ENCODE measurements at places on chromosomes 5 and 9.

DNA sequence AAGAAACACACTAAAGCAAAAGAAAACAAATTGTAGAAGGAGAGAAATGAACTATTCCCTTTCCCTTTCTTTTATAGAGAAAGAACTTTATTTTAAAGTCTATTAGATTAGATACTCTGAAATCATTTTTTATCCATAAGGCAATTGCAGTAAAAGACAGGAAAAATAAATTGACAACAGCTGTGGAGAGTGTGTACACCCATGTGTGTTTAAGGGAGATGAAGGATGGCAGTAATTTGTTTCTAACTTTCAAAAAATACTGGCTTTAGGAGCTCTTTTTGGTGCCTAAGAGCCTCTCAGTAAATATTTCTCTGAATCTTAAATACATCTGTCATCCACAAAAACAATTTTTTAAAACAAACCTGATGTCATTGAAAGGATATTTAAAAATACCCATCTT lies 18.3 kb upstream of the ARL14EPL start:
- no peak for DNase-seq

- DNase-seq: no peak
Measured at GRCh38 chr5:2602451-2603271, 148.8 kb downstream of the IRX2 start.

DNA sequence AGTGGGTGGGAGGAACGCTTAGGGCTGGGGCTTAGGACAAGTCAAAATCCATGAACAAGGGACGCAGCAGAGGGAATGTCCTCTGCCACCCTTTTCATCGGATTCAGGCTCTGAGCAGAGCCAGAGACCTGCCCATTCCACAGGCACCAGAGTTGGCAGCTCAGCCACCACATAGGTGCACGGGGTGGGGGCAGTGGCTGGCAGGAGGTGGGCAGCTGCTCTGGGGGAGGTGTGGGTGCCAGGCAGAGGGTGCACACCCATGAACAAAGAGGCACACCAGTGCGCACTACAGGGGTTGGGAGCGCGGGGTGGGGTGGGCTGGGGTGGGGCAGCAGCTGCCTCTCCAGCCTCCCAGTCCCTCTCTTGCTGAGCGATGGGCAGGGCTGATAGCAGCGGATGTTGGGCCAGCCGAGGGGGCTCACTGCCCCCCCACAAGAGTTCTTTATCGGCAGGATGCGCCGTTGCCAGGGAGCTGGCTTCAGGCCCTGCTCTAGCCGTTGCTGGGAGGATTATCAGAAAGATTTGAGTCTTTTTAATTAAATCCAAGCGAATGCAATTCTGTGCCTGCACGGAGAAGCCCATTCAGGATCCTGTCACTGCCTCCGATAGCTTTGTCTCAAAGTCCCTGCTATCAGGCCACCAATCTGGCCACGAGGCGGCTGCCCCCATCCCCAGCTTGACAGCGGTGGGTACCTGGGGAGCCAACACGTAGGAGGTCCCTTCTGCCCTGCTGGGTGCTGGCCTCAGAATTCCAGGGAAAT lies 64.3 kb upstream of the LMX1B start:
- no peak for DNase-seq

GRCh38 chr5:6287176-6287575 lies 91.2 kb downstream of the MED10 start:
- DNase-seq: no peak

GRCh38 chr9:110152704-110153374 lies 55.1 kb downstream of the C9orf152 start:
- no peak for DNase-seq

GRCh38 chr9:35920051-35920620 lies 10.8 kb downstream of the SPAAR start:
- DNase-seq: no peak

GRCh38 chr5:9774472-9775079 lies 144.4 kb upstream of the TAS2R1 start:
- no peak for DNase-seq

GRCh38 chr9:4603830-4604229 lies 58.3 kb upstream of the PLPP6 start:
- DNase-seq: no peak

DNA sequence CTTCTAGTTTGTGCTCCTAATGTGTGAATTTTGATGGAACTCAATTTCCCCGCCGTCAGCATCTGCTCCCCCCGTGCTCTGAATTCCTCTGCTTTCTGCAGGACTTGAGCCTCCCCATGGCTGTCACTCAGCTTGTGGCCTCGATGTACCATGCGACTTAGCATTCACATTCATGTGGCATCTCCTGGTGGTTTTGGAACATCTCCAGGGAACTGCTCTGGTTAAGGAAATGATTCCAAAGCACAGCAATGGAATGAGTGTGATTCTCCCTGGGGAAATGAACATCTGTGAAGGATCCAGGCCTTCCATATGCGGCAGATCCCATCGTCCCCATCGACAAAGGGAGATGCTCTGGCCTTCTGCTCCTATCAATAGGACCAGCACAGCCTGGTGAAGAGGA lies 119.0 kb downstream of the ENTREP1 start:
- DNase-seq: no peak

- no peak for DNase-seq
Measured at GRCh38 chr9:134049236-134049635, 18.6 kb downstream of the BRD3 start.

DNA sequence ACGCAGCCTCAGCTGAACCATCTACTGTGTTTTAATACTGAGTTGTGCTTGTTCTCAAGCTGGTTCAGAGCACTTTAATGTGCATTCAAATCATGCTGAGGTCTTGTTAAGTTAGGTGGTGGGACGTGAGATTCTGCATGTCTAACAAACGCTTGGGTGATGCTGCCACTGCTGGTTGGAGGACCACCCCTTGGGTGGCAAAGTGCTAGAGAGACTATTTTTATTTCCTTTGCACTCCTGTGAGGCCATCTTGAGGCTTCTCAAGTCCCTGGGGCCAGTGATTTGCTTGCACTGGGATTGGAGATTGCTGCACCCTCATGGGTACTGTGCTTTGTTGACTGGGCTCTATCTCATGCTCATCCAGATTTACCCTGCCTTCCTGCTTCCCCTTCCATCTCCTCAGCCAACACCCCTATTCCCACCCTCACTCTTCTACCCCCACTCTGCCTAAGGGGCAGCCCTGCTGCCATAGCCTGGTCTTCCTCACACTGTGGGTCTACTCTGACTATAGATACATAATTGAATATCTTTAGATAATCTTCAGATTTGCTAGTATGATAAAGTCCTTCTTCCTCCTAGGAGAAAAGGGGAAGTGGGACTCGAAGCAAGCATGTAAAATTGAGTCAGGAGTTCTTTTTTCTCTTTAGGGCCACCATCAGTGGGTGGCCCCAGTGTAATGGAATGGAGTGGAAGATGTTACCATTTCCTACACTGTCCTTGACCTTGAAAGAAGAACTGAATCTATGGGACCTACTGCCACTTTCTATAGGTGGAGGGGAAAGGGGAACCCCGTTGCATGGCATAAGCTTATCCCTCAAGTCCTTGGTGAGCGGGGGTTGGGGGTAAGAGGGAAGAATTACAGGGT lies 45.1 kb upstream of the SUB1 start:
- no peak for DNase-seq

- no peak for DNase-seq
Measured at GRCh38 chr5:74446725-74447241, 193.7 kb downstream of the ENC1 start.

- no peak for DNase-seq
Measured at GRCh38 chr5:124634228-124634739, 112.2 kb downstream of the ZNF608 start.

DNA sequence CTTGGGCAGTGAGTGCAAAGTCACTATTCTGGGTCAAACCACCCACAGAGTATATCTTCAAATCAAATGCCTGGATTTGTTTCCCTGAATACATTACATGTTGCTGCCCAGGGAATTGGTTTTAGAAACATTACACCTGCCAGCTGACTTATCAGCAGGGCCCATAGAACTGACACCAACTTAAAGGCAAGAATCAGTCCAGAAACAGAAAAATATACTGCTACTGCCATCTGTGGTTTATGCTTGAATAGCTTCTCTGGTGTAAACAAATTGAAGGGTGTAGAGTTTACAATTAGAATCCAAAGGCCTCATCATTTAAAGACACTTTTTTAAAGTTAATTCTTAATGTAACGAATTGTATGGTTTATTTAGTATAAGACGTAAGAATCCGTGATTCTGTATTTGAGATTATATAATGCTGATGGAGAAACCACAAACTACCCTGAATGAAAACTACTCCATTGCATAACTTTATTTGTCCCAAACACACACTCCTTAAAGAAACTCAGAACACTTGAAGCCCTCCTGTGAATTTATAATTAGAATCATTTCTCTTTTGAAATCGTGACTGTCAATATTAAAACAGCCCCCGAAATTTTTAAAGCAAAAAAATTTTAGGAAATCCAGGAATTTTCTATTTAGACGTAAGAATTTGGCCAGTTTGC lies 6.2 kb downstream of the NR6A1 start:
- DNase-seq: no peak

DNA sequence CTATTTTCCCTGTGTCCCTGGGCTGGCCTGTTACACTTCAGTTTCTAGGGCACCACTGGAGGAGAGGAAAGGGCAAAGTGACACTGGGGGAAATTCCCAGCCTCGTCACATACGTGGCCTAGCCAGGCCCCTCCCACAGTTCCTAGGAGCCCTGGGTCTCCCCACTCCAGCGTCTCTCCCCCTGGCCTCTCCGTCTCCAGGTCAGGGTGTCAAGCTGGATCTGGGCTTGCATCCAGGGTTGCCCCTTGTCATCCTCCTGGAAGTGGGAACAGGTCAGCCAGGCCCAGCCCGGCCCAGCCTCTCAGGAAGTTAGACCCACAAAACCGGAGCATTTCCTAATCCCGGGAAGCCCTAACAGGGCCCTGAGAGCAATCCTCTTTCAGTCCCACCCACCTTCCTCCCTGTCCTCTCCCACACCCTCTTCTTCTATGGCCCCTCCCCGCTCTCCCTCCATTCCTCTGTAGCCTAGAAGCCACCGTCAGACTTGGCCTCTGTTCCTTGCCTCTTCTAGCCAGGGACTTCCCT lies 4.7 kb upstream of the TNIP1 start:
- no peak for DNase-seq

DNA sequence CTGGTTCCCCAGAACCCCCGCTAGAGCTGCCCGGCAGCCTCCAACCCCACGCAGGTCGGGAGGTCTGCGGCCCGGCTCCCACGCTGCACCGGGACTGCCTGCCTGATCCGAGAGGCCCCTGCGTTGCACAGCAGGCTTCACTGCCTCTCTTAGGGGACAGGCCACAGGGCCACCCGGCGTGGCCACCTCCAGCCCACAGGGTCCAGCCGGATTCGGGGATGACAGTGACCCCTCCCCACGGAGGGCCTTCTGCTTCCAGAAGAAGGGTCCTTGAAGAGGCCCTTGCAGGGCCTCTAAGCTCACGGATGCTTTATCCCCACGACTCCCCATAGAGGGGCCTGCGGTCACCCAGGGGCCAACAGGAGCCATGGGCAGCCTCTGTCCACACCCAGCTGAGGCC lies 66.1 kb upstream of the PPP1R26 start:
- DNase-seq: no peak

DNA sequence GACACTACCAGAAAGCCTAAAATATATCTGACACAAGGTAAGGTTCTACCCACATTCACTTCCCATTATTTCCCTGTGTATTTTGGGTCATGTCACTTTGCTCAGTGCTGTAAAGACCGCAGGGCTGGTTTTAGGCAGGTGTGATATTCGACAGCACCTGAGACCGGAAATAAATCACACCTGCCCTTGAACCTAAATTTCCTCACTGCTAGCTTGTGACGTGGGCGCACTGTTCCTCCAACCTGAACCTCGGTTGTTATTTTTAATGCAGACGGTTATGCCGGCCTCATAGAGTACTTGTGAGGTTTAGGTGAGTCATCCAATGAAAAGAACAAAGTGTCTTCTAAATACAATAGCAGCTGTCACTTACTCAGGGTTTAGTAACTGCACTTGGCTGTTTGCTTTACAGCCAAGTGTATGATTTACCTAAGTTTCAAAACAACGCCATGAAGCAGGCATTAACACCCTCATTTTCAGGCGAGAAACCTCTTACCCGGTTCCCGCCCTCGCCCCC lies 20.7 kb upstream of the ZNF782 start:
- DNase-seq: no peak

GRCh38 chr9:87711857-87712800 lies 13.8 kb upstream of the CTSL start:
- DNase-seq: no peak

GRCh38 chr9:121636978-121637712 lies 14.3 kb upstream of the DAB2IP start:
- no peak for DNase-seq

GRCh38 chr5:178236679-178237078 lies 4.1 kb upstream of the PHYKPL start:
- DNase-seq: no peak

DNA sequence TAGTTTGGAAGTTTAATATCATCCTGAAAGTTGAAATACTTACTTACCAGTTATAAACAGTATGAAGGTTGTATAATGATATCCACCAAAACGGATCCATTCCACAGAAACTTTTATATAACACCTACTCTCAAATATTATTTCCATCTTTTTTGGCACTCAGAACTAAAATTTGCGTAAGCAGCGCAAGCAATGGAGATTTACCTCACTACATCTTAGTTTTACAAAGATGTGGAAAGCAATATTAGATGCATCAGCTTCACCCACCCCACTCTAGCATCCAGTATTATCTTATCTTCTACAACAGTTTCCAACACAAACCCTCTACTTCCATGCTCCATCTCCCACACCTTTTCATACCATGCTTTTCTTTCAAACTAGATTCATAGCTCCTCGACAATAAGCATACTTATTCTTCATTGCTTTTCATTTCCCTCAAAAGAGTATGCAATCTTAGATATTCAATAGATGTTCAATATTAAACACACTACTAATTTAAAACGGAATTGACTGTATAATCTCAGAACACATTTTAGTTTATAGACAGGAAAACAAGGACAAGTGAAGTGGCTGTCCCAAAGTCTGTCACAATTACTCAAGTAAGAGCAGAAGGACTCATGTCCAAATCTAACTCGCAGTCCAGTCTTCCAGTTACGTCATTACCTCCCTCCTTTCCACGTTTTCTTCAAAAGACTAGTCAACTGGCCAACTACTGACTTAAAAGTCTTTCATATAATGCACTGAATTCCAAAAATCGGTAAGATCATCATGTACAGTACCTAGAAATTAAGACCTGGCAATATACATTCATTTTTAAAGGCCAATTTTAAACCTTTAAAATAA lies 2.2 kb downstream of the PPP2CA start:
- DNase-seq: no peak
